Stimulated activated CD8-positive, alpha-beta memory T cell treated with anti-CD3 and anti-CD28 coated beads, Interleukin-4, amount 100 ng/mL, for 1 hour (primary cell): ENCODE measurements at places on chromosomes 5 and 9.

DNA sequence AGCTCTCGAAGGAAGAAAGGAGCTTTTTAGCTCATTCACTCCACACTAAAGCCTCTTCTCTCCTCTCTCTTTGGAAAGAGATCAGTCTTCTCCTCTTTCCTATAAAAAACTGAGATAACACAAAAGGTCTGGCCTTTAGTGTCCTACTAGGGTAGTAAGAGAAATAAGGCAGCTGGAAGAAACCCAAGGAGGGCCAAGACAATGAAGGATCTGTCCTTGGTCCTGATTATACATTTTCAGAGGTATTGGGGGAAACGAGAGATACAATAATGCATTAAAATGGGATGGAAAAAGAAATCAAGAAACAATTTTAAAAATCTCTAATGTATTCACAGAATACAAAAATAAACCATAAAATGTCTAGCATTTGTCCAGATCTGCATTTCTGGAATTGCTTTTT lies 184.0 kb downstream of the SLF1 start:
- no peak for DNase-seq

DNA sequence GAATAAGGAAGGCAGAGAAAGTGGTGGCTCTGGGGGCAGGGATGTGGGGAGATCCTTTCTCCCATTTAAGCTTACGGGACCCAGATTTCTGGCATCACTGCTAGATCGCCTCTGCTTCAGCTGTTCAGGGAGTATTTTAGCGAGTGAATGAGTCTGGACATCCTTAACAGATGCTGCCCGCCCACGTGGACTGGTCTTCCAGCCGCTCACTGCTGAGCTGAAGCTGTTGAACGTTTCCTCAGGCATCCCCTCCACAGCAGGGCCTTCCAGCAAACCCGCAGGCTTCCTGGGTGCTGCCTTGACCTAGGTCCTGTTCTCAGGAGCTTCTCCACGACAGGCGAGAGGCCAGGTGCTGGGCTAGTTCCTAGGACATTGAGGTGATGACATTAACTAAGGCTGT lies 144.4 kb upstream of the EFNA5 start:
- no peak for DNase-seq

DNA sequence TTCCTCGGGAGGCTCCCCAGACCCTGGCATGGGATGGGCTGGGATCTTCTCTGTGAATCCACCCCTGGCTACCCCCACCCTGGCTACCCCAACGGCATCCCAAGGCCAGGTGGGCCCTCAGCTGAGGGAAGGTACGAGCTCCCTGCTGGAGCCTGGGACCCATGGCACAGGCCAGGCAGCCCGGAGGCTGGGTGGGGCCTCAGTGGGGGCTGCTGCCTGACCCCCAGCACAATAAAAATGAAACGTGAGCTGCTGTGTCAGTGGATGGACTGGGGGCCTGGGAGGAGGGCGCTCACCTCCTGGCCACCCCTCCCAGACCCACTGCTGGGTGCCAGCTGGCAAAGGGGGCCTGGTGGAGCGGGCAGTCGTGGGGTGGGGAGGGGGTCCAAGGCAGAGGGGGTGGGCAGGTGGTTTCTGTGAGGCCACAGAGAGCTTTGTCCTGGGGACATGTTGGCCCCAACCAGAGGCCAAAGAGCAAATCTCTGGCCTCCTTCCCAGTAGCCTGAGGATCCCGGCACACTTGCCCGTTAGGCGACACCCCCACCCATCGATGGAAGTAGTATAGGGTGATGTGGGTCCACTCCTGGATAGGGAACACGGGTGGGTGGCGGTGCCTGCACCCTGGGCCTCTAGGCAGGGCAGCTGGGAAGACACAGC lies 9.8 kb downstream of the EGFL7 start:
- DNase-seq, result no peak

DNA sequence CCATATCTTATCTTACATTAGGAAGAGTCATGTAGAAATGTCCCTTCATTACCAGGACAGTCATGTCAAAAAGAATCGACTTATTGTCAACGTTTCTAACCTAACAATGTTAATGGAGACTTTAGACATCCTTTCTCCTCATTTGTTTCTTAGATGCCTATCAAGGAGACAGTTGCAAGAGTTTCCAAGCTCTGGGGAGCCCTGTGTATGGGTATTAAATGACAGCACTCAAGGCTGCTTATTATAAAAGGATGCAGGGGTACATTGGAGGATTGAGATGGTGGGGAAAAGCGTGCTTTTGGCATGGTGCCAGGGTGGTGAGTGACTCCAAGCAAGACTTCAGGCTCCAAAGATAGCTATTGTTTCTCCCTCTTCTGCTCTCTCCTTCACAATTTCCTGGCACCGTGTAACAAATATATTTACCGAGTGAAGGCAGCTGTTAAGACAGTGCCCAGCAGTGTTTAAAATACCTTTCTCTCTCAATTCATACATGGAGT lies 461.3 kb upstream of the CLINT1 start:
- DNase-seq, result no peak

DNA sequence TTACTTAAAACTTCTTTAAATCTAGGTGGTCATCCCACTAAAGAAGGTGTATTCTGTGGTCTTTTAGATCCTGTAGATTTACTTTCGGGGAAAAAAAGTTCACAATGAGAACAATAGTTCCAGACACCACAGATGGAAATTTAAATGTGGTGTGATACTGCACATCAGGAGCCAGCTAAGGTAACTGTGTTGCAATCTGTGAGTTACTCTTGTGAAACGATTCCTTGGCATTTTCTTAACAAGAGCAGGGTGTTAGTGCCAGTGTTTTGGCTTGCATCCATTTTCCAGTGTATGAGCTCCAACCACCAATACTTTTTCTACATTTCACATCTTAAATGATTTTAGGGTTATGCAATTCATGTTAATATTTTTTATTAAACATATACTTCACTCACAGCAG lies 674.5 kb downstream of the CETN3 start:
- DNase-seq, result no peak

DNA sequence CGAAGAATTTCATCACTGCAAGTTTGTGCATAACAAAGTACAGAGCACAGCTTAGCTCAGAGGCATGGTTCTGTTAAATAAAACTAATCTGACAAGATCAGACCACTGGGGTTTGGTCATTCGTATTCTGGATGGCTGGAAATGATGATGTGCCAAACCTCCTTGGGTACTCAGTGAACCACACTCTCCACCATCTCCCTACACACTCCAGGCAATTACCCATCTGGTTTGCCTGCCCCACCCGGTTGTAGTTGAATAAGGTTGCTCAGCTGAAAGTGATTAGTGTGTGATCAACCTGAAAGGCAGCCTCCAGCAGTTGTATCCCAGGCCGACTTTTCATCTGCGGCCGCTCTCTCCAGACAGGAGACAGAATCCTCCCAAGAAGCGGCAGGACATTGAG lies 371.4 kb downstream of the TLE1 start:
- no peak for DNase-seq

GRCh38 chr5:16944816-16945562 lies 8.9 kb upstream of the MYO10 start:
- no peak for DNase-seq

GRCh38 chr9:127525401-127526188 lies 74.3 kb downstream of the LRSAM1 start:
- no peak for DNase-seq

- no peak for DNase-seq
Observed at GRCh38 chr9:98523231-98523901, 185.4 kb downstream of the GABBR2 start.

DNA sequence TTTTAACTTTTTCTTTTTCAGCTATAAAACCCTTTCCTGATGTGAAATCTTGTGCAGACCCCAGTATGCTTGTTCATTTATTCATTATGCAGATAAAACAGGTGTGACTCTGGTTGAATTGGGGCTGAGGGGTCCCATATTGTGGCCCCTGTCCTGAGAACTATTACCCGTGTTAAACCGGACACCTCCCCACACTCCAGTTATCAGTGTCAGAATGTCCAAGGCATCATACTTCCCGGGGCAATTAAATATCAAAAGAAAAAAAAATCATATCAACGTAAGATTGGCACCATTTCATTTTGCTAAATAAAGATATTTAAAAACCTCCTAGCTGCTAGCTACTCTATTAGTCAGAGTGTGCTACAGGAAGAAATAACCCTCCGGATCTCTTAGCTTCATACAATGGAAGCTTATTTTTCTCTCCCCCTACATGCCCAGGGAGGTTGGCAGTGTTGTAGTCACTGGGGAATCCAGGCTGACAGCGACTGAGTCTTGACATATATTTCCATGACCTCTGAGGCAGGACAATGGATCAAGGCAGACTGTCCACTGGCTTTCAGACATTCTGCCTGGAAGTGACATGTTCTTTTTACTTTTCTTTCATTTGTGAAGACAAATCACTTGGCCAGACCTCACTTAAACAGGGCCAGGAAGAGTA lies 170.0 kb downstream of the SEC61B start:
- DNase-seq, result no peak

GRCh38 chr5:155926766-155927165 lies 400.2 kb upstream of the SGCD start:
- DNase-seq, result no peak

GRCh38 chr9:95297316-95297715 lies 20.2 kb downstream of the FANCC start:
- DNase-seq, result no peak

DNA sequence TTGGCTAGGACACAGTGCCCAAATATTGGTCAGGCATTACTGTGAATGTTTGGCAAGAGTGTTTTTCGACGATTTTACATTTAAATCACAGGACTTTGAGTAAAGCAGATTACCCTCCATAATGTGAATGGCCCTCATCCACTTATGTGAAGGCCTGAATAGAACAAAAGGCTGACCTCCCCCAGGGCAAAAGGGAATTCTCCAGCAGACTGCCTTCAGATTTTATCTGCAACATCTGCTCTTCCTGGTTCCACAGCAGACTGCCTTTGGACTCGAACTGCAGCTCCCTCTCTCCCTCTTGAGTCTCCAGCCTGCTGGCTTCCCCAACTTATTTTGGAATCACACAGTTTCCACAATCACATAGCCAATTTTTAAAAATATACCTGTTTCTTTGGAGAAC lies 7.1 kb upstream of the TMEM215 start:
- DNase-seq, result no peak

- no peak for DNase-seq
Observed at GRCh38 chr5:107985144-107985543, 314.4 kb upstream of the EFNA5 start.
